ENCODE measurements at places on chromosomes 6 and 20. TPM values are rescaled to one million over a fixed set of nuclear protein-coding genes. Genes with fewer than 3 reads are reported as not detected.

Gene PLA2G7
- not detected for total RNA-seq

Gene SEMG1
- total RNA-seq, result not detected

Gene BIRC7
- 5.3 TPM for total RNA-seq

Gene BMP6
- total RNA-seq, result 0.18 TPM
